Stimulated activated CD4-positive, alpha-beta T cell treated with anti-CD3 and anti-CD28 coated beads, TNF-alpha, amount 100 ng/mL, for 24 hours (primary cell): ENCODE measurements at places on chromosomes 7 and 10.

GRCh38 chr7:135467207-135467711, 42.6 kb downstream of the CNOT4 start:
- DNase-seq: no peak

- DNase-seq: no peak
These were observed 151.2 kb upstream of the NFE2L3 start for GRCh38 chr7:26000841-26001240.

GRCh38 chr10:61890430-61890829, 11.1 kb upstream of the ARID5B start:
- DNase-seq: no peak

GRCh38 chr10:128781637-128782036, 655.4 kb upstream of the MKI67 start:
- DNase-seq: no peak

- no peak for DNase-seq
These were observed 42.8 kb upstream of the WNT8B start for GRCh38 chr10:100419911-100420449.

DNA sequence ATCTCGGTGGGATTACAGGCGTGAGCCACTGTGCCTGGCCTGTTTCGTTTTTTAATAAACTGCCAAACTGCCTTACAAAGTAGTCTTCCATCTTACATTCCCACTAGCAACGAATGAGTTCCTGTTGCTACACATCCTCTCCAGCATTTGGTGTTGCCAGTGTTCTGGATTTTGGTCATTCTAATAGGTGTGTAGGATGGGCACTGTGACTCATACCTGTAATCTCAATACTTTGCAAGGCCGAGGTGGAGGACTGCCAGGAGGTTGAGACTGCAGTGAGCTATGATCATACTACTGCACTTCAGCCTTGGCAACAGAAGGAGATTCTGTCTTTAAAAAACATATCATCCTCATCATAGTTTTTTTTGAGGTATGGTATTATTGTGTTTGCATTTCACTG, 21.4 kb upstream of the RSBN1L start:
- no peak for DNase-seq

- DNase-seq: no peak
These were observed 74.5 kb downstream of the HPSE2 start for GRCh38 chr10:99161165-99161564.

GRCh38 chr10:63769367-63769766, 248.2 kb downstream of the REEP3 start:
- no peak for DNase-seq

GRCh38 chr7:70634610-70635068, 497.3 kb upstream of the GALNT17 start:
- no peak for DNase-seq

DNA sequence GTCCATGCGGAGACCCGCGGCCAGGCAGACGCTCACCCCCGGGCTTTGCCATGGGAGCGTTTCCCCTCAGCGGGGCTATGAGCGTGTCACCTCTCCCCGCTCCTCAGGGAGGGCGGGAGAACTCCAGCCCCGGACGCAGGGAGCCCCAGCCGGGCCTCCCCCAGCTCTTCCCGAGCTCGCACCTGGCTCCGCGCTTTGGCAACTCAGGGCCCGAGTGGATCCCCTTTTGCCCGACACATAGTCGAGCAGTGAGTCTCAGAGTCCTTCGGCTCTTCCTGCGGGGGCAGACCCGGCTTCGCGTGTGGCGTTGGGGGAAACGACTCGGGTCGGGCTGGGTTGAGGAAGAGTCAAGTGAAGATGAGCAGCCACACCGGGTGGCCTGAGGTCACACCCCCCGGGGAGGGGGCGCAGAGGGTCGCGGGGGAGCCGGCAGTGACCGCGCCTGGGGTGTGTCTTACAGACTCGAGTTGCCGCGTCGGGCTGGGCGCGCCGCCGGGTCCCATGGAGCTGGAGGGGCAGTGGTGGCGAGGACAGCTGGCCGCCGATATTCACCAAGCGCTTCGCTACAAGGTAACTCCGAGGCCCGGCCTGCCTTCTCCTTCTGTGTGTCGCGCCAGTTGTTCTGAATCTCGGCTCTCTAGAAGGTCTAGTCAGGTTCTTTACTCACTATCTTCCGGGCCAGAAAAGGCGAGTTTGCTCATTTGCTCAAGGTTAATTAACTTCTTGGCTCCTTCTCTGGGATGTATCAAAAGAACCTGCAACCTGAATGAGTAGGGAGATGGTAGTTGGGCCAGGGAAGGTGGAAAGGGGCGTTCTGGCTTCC, 721 bp downstream of the CCNJ start:
- peak; percentile 37 for DNase-seq

DNA sequence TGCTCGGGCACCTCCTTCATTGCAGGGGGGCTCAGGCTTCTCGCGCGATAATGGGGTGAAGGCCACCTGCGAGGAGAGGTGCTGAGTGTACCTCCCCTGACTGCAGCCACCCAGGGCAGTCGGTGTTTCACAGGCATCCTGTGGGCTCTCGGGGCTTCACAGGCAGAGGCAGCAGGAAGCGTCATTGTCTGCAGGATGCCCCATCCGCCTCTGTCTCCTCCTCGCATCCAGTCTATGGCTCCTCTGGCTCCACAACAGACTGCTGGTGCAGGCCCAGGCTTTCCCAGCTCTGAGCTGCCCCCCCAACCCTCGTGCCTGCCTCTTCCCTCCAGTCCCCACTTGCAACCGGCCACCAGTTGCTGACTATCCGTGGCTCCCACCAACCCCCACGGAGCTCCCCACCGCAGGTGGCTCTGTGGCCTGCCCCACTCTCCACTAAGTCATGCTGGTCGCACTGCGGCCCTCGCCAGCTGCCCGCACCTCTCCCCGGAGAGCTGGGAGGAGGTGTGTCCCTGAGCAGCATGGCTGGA, 36.5 kb downstream of the CAMK2B start:
- DNase-seq: no peak

DNA sequence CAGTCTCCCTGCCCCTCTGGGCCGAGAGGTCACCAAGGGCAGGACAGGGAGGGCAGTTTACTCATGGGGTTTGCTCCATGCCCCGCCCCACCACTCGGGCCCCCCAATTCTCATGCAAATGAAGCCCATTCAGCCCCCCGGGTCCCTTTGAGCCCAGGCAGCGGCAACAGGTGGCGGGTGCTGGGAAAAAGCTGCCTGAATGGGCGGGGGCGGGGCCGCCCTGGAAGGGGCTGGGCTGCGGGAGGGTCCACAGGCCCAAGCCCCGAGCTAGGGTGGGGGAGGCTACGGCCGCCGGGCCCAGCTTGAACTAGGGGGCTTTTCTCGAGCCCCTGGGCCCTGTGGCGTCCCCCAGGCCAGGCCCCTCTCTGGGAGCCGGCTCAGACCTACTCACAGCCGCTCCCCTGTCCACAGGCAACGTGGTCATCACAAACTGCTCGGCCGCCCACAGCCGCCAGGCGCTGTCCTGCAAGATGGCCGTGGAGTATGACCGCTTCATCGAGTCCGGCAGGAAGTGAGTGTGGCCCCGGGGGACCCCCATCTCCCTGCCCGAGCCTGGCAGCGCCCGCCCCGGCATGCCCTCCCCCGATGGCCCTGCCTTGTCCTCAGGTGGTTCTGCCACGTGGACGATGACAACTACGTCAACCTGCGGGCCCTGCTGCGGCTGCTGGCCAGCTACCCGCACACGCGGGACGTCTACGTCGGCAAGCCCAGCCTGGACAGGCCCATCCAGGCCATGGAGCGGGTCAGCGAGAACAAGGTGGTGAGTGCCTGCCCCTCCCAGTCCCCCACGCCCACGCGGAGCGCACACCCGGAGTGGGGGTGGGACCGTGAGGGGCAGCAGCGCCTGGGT, 5.5 kb downstream of the LFNG start:
- DNase-seq: no peak

GRCh38 chr10:45432700-45433472, 58.9 kb downstream of the ALOX5 start:
- DNase-seq: no peak

DNA sequence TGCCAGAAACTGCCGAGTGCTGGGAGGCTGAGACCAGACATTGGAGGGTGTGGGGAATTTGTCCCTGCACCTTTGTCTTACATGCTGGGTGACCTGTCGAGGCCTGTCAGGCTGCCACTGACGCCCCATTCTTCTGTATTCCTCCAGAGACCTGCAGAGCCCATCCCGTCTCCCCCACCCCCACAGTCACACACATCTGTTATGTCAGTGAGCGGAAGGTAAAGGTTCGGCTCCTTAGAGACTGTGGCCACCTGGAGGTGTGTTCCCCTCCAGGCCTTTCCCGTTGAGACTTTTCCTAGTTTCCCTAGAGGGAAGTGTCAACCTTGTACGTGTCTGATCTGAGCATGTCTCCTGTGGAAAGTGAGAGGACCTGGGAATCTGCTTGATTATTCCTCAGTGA, 84.5 kb downstream of the ATXN7L1 start:
- DNase-seq: no peak

- DNase-seq: no peak
These were observed at the start of gene EPHB4 for GRCh38 chr7:100827330-100828226. Gene EPHB4, minus strand, starts transcription at chr7:100827523. Its CDS starts 493 bp downstream, at chr7:100827030.

GRCh38 chr10:14873090-14873760, 5.4 kb upstream of the SUV39H2 start:
- DNase-seq: no peak

DNA sequence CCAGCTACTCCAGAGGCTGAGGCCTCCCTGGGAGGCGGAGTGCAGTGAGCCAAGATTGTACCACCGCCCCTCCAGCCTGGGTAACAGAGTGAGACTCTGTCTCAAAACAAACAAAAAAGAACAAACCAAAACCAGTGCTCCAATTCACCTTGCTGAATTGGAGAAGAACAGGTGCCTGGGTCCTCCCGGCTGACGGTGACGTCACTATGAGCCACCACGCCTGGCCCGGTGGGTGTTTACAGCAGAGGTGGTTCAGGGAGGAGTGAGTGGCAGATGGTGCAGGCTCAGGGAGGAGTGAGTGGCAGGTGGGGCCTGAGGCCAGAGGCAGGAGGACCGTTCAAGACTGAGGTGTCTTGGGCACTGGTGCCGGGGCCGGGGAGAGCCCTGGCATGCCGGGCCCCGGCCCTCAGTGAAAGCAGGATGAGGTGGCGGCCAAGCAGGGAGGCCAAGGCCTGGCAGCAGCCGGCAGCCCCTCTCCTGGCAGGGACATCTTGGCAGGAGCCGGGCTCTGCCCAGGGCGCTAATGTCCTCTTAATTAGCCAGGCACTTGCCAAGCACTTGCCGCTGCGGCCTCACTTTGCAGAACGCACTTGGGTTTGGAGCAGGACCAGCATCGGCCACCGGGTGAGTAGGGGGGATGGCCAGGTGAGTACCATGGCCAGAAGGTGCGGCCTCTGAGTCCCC, 162.8 kb upstream of the TNRC18 start:
- DNase-seq: no peak

DNA sequence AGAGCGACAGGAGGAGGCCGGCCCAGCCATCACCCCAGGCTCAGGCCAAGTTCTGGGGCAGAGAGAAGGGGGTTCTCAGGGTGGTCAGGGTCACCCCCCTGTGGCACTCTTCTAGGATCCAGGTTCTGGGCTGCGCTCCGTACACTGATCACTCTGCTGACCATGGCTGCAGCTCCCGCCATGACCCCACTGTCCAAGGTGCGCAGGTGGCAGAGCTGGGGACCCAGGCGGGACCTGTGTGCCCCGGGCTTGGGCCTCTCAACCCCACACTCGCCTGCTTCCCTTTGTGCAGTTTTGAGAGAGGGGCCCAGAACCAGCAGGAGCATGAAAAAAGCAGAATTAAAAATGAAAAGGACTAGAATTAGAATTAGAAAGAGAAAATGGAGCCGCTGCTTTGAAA, 227.1 kb downstream of the FANK1 start:
- DNase-seq: no peak

DNA sequence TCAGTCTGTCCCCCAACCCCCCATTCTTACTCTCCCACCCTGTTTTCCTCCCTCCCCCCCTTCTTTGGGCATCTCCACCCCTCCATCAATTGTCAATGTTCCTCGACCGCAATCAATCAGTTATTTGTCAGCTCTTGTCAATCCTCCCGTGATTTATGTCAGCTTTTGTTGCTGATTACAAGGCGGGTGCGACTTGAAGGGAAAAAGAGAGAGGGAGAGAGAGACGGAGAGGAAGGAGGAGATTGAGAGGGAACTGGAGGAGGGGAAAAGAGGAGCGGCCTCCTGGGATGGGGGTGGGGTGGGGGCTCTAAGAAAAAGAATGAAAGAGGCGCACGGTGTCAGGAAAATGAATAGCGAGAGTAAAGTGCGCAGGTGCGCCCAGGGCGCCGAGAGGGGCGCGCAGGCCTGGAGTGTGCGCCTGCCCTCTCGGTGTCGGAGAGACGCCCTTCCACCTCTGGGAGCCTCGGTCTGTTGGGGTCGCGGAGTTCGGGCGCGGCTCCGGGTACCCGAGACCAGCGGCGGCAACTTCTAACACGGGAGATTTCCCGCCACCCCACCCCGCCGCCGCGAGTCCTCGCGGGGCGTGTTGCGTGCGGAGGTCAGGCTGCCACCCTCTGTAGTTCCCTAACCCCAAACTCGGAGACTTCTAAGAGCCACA, 1.1 kb upstream of the ZNF503 start:
- no peak for DNase-seq

DNA sequence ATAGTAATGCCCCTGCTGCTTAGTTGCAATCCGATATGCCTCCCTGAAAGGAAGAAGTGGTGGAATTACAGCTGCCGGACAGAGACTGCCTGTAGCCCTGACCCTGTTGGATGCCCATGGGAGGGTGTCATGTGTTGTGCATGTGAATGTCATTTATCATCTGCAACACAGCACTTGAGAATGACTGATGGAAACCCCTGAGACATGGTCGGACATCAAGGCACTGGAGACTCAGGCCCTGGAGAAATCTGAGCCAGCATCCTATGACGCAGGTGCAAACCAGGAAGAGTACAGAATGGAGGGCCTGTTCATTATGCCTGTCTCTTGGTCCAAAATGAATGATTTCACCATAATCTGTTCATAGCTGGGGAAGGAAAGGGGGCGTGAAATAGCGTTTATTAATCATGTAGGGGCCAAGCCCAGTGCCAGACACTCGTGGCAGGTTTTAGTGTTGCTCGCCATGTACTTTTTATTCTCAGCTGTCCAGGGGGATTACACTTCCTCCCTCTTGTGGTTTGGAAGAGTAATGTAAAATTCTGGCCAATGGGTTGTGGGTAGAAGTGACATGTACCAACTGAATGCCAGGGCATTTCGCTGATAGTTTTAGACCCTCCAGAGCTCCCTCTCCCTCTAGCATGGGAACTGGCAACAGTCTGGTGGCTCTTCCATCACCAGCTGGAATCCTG, 23.0 kb upstream of the LEP start:
- DNase-seq: no peak

DNA sequence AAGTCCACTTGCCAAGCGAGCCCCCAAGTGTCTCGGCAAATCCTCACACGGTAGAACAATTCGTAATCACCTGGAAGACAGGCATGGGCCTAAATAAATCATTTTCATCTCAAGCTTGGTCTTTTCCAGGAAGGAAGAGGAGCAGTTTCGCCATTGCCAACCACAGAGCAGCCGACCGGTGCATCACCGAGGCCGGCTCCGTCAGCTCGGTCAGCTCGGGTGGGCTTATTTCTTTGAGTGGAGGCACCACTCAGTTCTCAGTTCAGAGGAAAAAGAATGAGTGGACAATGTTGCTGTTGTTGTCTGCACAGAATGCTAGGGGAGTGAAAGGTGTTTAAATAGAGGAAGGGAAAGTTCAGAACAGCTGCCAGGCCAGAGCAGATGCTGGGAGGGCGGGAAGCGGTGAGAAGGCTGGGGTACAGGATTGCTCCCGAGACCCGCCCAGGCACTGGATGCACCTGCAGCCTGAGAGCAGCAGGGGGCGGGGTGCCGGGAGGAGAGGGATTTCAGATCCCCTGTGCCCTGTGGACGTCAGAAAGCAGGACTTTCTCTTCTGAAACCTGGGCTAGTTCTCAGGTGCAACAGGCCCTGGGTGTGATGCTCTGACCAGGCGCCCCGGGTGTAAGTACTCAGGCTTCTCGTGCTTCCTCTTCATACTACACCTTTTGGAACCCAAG, 17.7 kb upstream of the IGFBP3 start:
- DNase-seq: no peak

GRCh38 chr10:85047979-85048378, 719.6 kb downstream of the CCSER2 start:
- DNase-seq: no peak
